SK-N-SH (cell line): ENCODE measurements at places on chromosomes 7 and 10. TPM values are rescaled to one million over a fixed set of nuclear protein-coding genes. Genes with fewer than 3 reads are reported as not detected.

DNA sequence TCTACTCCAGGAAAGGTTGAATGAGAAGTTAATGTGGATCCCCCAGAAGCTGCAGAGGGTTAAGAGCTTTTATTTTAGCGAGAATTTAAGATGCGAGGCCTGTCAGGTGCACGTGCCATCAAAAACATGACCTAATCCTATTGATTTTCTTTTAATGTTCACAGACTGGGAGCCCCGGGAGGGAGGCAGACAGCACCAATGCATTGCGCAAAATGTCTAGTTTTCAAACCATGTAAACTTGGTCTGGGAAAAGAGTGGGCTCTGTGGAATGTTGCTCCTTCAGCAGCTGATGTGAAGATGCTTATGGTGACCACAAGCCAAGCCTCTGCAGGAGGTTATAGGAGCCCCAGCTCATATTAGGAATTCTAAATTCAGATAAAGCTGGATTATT lies 172.0 kb upstream of the ITGB1 start:
- no peak overlapping the region for H3K4me3 ChIP-seq
- peaks cover 3% of the 10 kb centered on the region; the same call in 1 of the 2 replicates for H3K4me1 ChIP-seq
- no peaks in the 10 kb centered on the region for H3K27me3 ChIP-seq
- H3K36me3 ChIP-seq = no peaks in the 10 kb centered on the region
- no peak for DNase-seq
- H3K27ac ChIP-seq = peak overlapping the region; percentile 85

DNA sequence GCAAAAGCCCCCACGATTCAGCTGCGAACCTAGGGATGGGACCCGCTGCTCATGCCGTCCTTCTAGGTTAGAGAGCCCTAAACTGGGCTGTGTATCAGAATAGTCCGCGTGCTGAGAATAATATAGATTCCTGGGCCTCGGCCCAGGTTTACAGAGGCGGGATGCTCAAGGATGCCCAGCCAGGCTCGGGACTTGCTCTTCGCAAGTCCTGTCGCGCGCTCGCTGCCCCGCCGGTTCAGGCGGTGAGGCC lies 266 bp upstream of the STMP1 start:
- peak overlapping the region; percentile 73 for H3K4me3 ChIP-seq
- H3K27ac ChIP-seq = peak overlapping the region; percentile 97; the same call in 1 of the 2 replicates
- peaks cover 11% of the 10 kb centered on the region for H3K4me1 ChIP-seq
- DNase-seq = no peak
- H3K36me3 ChIP-seq = peaks cover 22% of the 10 kb centered on the region

- H3K36me3 ChIP-seq = no peaks in the 10 kb centered on the region
- H3K4me1 ChIP-seq = no peaks in the 10 kb centered on the region
- no peaks in the 10 kb centered on the region for H3K27me3 ChIP-seq
- peak; percentile 16 for DNase-seq
- no peak overlapping the region for H3K27ac ChIP-seq
These were observed 64.7 kb upstream of the AOAH start for GRCh38 chr7:36788825-36789470.

DNA sequence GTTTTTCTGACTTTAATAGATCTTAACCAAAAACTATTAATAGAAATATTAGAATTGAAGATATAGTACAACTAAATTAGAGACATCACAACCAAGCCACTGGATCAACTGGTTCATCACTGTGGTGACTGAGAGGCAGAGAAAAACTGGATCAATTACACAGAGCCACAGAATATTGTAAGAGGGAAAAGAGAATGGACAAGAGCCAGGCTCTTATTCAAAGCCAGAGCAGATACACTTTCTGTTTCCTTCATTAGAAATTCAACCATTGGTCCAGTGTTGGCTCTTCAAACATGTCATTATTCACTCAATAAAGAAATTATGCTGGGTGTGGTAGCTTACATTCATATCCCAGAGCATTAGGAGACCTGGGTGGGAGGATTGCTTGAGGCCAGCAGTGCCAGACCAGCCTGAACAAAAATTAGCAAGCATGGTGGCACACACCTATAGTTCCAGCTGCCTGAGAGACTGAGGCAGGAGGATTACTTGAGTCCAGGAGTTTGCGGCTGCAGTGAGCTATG lies 295.1 kb downstream of the NEBL start:
- peaks cover 2% of the 10 kb centered on the region; the same call in 1 of the 2 replicates for H3K4me1 ChIP-seq
- H3K4me3 ChIP-seq = no peak overlapping the region
- no peaks in the 10 kb centered on the region for H3K27me3 ChIP-seq
- H3K27ac ChIP-seq = no peak overlapping the region
- H3K36me3 ChIP-seq = no peaks in the 10 kb centered on the region

The PNLIPRP3 gene
- polyA plus RNA-seq = not detected in 2 replicates

The NUTM2A gene
- 0.38 and 0.42 TPM in 2 replicates for polyA plus RNA-seq
